Activated CD4-positive, alpha-beta T cell treated with anti-CD3 and anti-CD28 coated beads, Interleukin-2, amount 50 U/mL, for 4 hours (primary cell): ENCODE measurements at places on chromosomes 7 and 10.

- no peak for DNase-seq
Observed at GRCh38 chr10:131735577-131735976, 165.2 kb upstream of the PPP2R2D start.

DNA sequence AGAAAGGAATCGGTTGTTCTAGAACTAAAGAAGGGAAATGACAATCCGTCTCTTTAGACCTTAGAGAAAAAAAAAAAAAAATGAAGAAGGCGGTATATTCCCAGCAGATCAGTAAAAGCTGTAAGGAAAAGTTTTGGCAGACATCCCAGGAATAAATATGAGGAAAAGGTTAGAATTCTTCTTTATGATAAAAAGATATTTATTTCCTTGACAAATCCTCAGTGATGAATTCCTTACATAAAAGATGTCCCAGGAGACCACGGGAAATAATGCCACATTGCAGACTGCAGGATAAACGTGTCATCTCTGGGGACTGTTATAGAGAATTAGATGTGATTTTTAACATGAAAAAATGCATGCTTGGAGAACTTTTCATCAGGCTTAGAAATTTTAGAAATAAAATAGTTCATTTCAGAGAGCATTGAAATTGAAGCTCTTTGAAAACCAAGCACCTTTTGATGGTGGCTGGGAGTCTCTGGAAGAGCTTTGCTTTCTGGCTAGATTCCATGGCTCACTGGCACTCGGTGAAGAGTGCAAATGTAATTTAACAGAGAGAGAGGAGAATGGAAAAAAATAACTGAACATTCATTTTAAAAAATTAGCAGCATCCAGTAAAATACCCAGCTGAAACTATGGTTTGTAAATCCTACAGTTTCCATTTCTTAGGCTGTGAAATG is 98.2 kb downstream of the PRPF18 start:
- no peak for DNase-seq

DNA sequence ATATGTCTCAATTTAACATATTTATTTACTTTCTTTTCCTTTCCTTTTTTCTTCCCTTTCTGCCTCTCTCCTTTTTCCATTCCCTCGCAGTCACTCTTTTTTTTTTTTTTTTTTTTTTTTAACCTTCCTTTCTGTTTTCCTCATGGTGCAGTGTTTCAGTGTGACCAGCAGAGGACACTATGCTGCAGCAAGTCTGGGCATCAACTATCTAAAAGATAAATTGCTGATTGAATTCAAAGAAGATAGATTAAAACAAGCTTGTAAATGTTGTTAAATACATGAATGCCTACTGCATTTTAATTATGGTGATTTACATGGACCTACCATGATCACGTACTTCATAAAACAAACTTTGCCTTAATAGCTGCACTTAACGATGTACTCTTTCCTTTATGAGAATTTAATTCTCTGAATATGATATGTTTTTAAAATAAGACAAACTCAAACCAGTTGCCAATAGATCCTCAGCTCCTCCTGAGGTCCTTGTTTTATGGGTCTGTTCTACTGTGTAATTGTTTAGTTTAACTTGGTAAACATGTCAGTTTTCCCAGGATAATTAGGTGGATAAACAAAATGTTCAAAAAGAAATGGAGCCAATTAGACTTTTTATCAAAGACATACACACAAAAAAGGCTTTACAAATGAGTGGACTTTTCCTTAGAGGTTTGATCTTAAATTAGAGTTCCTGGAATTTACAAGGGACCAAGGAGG is 101.0 kb upstream of the AGR3 start:
- DNase-seq = peak; percentile 17

GRCh38 chr10:113202011-113202410 is 252.0 kb downstream of the TCF7L2 start:
- no peak for DNase-seq

- no peak for DNase-seq
Observed at GRCh38 chr10:77647543-77648293, 10.1 kb upstream of the KCNMA1 start.

DNA sequence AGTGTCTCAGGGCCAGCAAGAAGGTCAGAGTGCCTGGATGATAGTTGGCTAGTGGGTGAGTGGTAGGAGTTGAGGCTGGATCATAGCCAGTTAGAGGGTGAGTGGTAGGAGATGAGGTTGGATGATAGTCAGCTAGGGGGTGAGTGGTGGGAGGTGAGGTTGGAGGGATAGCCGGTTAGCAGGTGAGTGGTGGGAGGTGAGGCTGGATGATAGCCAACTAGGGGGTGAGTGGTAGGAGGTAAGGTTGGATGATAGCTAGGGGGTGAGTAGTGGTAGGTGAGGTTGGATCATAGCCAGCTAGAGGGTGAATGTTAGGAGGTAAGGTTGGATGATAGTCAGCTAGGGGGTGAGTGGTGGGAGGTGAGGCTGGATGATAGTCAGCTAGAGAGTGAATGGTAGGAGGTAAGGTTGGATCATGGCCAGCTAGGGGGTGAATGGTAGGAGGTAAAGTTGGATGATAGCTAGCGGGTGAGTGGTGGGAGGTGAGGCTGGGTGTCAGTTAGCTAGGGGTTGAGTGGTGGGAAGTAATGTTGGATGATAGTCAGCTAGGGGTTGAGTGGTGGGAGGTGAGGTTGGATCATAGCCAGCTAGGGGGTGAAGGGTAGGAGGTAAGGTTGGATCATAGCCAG is 226.6 kb downstream of the SDK1 start:
- DNase-seq = no peak

DNA sequence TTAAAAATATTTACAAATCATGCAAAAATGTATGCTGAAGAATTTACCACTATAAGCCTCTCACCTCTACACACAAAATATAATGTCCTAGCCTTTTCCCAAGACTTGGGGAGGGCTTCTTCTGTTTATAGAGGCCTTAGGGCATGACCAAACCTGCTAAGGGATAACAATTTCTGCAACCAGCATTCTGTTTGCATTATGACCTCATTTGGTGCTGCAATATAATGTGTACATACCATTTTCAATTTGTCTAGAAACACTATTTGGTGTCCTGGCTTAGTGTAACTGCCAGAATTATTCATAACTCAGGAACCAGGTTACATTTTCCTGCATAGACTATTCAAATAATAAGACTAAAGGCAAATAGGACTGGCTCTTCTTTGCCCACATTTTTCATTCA is 446.6 kb upstream of the SORCS1 start:
- DNase-seq = no peak

DNA sequence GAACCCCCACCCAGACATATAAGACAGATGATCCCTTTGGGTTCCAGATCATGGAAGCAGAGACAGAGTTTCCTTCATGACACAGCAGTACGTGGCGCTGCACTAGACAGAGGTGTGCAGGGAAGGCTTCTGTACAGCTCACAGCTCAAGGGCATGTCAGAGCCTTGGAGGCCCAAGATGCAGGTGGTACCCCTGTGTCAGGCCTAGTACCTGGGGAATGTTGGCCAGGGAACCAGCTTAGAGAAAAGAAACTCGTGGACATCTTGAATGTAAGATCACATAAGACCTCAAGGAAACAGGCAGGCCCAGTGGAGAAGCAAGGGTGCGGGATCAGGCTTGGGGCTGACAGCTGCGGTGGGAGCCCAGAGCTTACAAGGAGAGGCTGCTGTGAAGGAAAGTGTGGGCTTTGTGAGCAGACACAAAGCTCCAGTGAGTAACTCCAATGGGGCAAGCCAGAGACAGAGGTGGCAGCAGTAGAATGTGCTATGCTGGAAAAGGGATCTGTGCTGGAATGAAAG is 91.4 kb downstream of the WDFY4 start:
- no peak for DNase-seq

GRCh38 chr7:55690-56248 is 136.6 kb upstream of the FAM20C start:
- no peak for DNase-seq

DNA sequence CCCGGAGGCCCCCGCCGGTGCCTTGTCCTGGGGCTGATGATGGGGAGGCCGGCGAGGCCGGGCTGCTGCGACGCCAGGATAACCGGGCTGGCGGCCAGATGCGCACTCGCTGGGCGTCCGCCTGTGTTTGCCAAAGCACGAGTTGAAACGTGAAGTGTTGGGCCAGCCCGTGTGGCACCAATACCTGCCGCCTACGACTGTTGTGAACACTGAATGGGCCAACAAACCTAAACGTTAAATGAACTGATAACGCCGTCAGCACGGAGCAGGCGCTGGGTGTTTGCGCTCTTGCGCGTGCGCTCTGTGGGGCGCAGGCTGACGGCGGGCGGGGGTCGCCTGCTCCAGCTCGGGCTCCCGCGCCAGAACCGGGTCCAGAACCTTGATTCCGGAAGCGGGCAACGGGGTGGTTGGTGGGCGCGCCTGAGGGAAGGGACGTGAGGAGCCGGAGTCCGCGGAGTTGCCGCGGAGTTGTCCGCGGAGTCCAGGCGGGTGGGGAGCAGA is 658 bp downstream of the CYP2E1 start:
- DNase-seq = no peak

GRCh38 chr7:26199301-26200037 is 1.1 kb downstream of the HNRNPA2B1 start:
- DNase-seq = peak; percentile 63

DNA sequence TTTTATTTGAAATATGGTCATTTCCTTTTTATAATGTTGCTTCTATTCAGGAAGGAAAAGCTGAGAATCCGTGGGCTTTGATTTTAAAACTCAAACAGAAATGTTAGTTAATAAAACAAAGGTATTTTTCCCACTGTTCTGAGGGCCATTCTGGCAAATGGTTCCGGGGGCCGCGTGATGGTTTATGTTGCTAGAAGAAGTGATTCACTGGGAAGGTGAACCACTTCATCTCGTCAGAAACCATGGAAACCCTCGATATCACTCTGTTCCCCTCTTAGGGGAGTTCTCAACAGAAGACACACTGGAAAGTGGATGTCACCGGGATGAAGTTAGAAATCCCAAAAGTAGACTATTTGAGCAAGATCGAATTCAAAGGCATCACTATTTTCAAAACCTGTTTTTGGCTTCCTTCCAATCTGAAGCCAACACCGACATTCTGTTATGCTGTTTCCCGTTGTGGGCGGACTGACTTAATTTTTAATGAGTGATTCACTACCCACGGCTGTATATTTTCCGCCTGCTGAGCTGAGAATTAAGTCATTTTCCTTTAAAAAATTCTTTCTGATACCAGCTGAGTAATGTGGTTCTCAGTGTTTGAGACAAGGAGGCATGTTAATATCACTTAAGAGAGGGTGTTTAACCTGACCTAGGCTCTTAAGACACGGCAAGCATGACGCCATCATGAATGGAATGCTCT is 84.1 kb downstream of the PTPRE start:
- peak; percentile 47 for DNase-seq

DNA sequence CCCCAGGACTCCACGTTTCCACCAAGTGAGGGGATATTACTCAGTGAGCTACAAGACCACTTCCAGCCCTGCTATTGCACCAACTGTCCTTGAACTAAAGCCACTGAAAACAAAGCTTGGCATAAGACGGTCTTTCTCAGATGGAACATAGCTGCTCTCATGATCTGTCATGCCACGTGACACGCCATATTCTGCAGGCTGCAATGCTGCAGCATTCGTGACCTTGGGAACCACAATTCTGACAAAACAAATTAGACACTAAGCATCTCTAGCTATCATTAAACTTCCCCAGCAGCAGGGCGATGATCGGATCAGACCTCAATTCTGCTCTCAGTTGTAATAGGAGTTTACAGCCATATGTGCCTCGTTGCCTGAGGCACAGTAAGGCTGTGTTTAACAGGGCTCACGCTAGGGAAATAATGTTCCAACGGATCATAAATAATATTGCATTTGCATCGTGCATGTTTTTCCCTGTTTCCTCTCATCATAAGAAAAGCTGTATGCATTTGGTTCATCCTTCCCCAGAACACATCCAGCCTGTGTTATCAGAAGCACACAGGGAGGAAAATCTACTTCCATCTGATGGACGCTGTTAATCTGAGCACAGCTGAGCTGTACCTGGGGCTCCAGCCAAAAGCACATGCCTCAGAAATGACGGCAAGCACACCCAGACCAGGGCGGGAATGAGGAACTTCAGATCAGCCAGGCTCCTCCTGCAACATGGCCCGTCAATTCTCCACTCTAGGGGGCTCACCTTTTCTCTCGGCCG is 38.6 kb upstream of the CNPY1 start:
- DNase-seq = no peak

DNA sequence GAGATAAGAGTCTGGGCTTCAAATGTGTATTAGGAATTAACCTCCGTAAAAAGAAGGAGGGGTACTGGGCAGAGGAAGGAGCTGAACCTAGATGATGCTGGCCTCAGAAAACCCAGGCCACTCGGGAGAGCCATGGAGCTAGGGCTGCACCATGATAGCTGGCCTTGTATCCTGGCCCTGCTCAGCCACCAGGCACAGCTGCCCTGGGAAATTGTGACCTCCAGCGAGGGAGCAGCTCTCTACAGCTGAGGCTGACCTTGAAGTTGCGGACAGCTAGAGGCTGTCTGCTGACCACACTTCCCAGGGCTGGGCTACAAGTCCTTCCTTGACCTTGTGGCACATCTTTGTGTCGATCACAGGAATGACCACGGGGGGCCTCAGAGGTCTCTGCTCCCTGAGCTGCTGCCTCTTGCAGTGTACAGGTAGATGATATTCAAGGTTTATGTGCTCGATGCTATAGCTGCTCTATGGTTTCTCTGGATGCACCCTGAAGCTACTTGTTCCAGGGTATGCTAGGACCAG is 38.3 kb upstream of the SLC35B4 start:
- no peak for DNase-seq

DNA sequence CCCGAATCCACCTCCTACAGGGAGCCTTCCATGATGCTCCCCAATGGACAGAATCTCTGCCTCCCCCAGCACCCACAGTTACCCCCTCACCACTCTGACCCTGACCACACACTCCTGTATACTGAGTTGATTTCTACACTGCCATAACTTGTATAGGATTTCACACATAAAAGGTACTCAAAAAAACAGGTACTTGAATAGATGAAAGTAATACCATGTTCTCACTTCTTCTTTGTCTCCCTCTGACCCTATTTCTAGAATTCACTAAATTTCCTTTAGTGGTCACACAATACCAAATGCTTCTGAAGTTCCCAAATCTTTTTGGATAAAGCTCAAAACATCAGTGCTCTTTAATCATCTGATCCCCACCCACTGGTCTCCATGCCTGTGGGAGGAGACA is 45.4 kb downstream of the HSPA12A start:
- DNase-seq = no peak

DNA sequence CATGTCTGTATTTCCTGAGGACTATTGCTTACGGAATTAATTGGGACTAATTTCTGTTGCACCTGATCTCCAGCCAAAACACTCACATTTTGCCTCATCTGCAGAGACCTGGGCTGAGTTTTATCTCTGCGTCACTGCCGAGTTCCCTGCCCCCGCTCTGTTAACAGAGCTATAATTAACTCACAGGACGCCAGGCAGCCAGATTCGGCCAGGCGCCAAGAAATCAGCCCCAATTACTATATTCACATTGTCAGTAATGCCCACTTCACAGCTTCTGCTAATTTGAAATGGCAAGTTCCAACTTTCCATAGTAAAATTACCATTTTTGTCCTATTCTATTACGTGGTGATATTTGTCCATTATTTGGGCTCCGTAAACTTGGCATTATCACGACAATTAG is 130.5 kb downstream of the CUX1 start:
- no peak for DNase-seq

GRCh38 chr10:110456046-110456445 is 41.7 kb upstream of the DUSP5 start:
- DNase-seq = no peak
